ENCODE measurements at places on chromosomes 2 and 18.

GRCh38 chr2:240585101-240585500 lies 1.4 kb upstream of the CAPN10 start:
- DNase-seq: no peak

DNA sequence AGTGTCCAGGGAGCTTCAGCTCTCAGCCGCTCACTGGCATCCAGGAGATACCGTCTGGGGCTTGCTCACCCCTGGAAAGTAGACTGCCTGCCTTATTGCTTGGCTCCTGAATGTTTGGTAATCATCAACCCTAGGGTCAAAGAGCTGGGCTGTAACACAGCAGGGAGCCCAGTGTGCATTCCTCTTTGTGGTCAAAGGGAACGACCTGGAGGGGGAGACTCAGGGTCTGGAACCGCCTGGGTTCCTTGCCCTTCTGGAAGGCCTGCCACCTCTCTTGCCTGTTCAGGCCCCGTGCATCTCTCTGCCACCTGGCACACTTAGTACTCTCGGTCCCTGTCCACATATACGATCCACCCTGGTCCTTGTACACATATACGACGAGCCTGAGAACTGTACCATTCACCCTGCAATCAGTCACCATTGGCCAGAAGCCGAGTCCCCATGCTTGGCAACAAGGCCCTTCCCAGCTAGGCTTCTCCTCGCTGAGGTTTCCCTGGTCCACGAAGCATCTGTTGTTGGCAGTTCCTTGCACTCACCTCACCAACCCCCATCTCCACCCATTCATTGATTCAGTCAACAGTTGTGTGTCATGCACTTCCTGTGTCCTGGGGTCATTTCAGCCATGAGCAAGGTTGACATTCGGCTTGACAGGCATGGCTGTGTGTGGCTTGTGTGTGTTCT lies at the start of gene NAT8:
TSS of gene NAT8 (minus strand) at position 85 of the 681 bp plus-strand sequence. CDS start 794 bp downstream, outside the sequence.
- no peak for DNase-seq

DNA sequence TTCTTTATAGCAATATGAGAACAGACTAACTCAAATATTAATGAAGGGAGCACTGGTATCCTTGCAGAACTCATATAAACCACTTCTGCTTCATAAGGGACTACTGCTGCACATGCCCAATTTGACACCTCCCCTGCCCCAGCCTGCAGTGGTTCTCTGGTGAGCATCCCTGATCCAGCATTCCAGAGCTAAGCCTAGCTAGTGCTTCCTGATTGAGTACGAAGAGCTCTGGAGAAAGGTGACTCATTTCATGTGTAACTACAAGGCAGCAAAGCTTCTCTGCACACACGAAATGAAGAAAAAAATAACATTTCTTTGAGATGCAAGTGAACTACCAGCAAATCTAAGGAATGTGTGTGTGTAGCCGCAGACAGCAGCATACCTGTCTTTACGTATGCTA lies 22.8 kb upstream of the ADNP2 start:
- no peak for DNase-seq

DNA sequence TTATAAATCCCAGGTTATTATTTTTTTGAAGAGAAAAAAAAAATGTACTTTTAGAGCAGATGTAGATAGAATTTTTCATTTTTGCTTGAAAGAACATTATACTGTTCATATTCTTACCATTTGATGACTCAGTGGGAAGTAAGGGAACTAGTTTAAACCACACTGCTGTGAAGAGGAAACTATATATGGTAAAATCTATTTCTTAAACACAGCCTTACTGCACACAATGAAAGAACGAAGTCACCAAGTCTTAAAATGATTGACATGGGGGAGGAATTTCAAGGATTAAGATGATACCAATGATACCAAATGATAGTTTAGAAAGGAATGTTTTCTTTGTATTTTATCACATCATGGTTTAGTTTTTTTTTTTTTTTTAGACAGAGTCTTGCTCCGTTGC lies 5.0 kb downstream of the ACTR2 start:
- DNase-seq: no peak

Measured in mesendoderm (in vitro differentiated cells).